ENCODE measurements at places on chromosomes 4 and X.

DNA sequence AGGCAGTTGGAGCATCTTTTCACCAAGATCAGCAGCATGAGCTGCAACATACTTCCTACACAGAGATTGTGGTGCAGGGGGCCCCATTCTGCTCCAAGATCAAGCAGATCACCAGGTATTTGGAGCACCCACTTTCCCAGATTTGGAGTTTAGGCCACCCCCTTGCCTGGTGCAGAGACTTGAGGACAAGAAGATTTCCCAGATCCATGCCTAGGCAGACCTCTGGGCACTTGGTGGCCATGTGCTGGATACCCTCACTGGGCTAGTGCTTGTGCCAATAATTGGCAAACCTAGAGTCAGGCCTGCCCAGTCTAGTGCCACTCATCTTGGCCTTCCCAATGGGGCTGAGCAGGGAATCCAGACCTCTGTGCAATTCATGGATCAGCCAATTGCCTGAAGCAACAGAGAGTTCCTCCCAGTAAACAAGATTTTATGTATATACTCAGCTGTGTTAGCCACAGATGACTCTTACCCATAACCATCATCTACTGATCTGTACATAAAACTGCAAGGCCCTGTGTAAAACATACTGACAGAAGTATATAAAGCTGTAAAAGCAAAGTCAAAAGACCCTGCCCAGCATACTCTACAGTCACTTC, 228.4 kb upstream of the EMCN start:
- no peak for DNase-seq

DNA sequence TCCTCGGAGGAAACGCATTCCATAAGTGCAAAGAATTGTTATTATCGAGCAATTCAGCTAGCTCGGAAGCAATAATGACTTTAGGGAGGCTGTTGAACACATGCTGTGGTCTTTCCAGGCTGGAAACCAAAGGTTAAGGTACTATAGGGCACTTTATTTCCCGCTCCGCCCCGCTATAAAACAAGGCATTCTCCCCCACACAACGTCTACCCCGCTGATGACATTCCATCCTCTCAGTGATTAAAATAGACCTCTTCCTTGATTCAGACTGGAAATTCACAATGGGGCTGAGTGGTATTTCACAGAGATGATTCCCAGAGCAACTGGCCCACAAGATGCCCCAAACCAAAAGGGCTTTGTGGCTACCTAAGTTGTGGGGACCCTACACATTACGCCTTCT, 196.4 kb downstream of the STIM2 start:
- no peak for DNase-seq

- DNase-seq: no peak
Observed at GRCh38 chr4:72893354-72894066, 176.0 kb downstream of the COX18 start.

GRCh38 chrX:12984603-12985319, 9.9 kb downstream of the TMSB4X start:
- no peak for DNase-seq

DNA sequence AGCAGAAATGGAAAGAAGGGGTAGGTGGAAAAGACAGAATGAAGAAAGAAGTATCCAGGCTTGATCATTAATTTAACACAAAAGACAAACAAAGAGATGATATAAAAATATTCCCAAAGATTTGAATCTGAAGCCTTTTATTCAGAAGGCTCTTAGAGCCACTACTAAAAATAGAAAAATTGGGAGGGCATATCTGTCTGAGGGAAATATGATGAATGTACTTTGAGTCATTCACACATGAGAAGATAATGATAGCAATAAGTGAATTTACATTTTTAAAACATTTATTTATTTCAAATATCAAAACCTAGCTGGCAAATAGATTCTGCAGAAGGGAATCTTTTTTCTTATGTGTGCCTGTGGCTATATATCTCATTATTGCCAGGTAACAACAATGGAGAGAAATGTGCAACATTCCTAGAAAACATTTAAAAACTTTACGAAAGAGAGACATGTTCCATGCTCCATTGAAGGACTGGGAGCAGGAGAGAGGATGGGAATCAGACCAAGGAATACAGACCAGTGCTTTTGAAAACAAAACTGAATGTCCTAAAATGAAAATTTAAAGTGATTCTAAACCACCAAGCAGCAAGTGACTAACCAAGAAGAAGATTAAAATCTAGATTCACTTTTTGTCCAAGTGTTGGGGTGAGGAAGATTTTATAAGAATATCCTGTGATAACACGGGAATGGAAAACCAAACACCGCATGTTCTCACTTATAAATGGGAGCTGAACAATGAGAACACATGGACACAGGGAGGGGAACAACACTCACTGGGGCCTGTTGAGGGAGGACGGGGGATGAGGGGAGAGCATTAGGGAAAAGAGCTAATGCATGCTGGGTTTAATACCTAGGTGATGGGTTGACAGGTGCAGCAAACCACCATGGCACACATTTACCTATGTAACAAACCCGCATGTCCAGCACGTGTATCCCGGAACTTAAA, 41.2 kb downstream of the ANXA5 start:
- DNase-seq: no peak

- DNase-seq: no peak
Observed at GRCh38 chr4:128847082-128847724, 37.7 kb downstream of the JADE1 start.
